ENCODE measurements at places on chromosomes 6 and 20.

- no peak for DNase-seq
Measured at GRCh38 chr6:21193790-21194475, 399.6 kb upstream of the SOX4 start.

- DNase-seq, result no peak
Measured at GRCh38 chr6:10794239-10794638, 44.1 kb downstream of the MAK start.

DNA sequence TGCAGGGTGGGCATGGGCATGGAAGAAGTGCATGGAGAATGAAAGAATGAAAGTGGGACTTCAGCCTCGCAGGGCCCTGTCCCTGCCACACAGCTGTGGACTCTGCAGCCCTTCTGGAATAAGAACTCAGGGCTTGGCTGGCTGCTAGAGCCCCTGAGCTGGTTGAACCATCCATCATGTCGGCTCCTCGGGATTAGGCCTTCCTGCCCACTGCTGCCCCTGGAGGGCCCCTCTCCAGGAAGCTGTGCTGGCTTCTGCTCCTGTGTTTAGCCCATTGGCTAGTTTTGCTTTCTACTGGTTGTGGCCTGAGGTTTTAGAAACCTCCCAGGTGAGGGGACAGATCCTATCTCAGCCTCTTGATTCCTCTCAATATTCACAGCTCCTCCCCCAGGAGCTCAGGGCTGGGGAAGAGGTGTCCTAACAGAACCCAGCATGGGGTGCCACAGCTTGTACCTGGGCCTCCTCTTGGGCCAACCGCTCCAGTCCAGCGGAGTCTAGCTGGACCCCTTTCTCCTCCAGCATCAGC, 7.9 kb downstream of the AARS2 start:
- no peak for DNase-seq

DNA sequence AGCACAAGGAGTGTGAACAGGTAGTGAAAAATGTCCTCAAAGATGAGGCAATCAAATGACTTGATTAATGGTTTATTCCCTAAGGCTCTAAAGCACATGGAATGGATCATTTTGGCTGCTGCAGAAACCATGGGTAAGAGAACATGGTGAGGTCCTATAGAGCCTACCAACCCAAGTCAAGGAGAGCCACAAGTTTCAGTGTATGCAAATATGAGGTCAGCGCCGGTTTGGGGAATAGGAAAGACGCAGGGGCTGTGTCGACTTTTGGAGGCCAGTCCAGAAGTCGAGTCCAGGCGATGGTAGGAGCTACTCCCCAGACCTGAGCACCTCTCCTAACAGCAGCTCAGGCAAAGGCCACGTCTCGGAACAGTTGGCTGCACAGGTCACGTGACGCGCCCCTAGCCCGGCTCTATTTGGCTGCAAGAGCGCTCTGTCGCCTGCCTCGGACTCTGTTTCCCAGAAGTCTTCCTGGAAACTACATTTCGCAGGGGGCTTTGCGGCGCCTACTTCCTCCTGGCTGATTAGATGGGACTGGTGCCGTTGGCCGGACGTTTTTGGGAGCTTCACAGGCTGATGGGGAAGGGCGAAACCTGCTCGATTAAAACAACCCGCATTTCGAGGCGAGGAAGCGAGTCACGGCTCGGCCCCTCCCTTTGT, 74.4 kb upstream of the CHD6 start:
- DNase-seq, result peak; percentile 84

GRCh38 chr6:122490607-122491006, 19.0 kb upstream of the SERINC1 start:
- no peak for DNase-seq

Measured in KG1 (cell line).